Cardiac ventricle fibroblast (primary cell): ENCODE measurements at places on chromosomes 11 and 22. TPM values are rescaled to one million over a fixed set of nuclear protein-coding genes. Genes with fewer than 3 reads are reported as not detected.

MUC6 gene
- not detected in 2 replicates for total RNA-seq

CHST1 gene
- total RNA-seq: 74.1 and 83.0 TPM in 2 replicates

CCDC34 gene
- 1.7 and 2.7 TPM in 2 replicates for total RNA-seq

SEC14L6 gene
- total RNA-seq: 0.25 TPM in 1 of 2 replicates, not detected in the other

IGLL1 gene
- total RNA-seq: not detected in 2 replicates

DNAJB7 gene
- total RNA-seq: not detected in 2 replicates

NAALADL1 gene
- 17.6 and 21.8 TPM in 2 replicates for total RNA-seq

TEX12 gene
- 0.31 TPM in 1 of 2 replicates, not detected in the other for total RNA-seq

CSTF3 gene
- 18.4 and 23.6 TPM in 2 replicates for total RNA-seq

SCN4B gene
- 0.19 and 0.44 TPM in 2 replicates for total RNA-seq

MS4A15 gene
- not detected in 2 replicates for total RNA-seq
